ENCODE measurements at places on chromosomes 3 and 15.

DNA sequence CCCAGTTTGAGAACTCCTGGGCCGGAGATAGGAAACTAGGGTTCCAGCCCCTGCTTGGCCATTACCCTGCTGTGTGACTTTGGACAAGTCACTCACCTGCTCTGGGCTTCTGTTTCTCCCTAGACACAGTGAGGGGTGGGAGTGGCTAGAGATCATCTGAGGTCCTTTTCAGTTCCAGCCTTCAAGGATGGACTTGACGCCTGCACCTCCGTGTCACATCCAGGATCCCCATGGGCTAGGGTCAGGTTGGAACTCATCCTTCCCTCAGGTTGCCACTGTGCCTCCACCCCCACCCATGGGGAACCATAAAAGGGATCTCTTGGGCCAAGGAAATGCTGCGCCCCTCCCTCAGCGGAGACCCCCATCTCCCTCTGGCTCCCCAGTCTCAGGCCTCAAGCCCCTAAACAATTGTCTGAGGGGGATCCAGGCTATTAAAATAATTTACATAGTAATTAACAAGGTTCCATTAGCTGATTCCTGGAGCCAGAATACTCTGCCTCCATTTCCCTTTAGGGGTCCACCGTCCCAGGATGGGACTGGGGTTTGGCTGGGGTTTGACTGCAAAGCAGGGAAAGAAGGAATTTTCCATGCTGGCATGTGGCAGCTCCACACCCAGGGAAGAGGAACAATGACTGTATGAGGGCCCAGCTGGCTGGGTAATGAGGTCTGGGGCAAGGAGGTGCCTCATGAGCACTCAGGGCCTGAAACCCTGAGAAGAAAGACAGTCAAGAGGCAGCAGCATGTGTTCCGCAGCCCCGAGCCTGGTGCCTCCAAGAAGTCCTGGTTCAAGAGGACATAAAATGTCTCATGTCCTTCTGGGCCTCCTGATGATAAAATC is 177.7 kb downstream of the SMAD6 start:
- DNase-seq = no peak

DNA sequence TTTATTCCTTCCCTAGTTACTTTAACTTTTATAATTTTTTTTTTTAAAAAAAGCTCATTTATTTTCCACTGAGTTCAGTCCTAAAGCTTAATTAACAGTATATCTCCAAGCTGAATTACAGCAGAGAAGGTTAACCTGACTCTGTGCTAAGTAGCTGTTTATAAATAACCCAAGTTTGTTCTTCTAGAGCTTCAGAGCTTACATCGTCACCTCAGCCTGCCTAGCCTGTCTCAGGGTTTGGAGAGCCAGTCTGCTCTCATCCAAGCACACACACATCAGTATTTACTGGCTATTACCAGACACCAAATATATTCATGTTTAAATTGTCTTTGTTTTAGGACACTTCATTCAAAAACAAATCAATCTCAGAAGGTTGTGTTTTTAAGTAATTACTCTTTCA is 154.9 kb downstream of the CDIN1 start:
- no peak for DNase-seq

DNA sequence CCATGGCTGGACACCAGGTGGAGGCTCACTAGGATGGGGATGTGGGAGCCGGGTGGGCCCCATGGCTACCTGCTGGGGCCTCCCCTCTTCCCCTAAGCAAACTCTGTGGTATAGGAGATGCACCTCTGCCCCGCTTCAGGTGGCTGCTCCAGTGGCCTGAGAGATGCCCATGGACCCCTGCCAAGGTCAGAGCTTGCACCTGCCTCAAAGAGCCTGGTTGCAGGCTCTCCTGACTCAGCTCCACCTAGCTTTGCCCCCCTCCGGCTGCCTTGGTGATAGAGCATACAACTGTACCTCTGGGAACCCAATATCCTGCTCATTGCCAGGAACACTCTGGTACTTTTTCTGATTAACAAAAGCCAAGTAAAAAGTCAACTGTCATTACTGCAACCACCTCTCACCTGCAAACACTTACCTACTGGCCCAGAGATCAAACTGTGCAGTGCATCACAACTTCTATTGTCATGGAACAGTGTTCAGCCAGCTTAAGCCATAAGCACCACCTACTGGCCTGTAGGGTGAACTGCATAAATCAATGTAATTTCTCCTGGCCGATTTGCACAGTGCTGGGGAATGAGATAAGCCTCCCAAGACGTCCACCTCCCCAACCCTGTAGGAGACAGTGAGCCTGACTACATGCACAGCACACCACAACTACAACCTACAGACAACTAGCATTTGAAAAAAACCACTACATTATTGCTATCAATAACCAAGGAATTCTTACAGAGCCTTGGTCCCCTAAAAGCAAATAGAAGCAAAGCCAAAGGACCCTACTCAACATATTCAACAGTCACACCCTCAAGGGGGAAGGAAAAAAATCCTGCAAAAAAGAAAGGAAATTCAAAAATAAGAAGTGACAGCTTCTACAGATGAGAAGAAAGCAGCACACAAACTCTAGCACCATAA is 352.4 kb upstream of the ARHGEF26 start:
- DNase-seq = peak; percentile 61

GRCh38 chr15:70507772-70508371 is 255.5 kb downstream of the UACA start:
- DNase-seq = no peak

GRCh38 chr3:151875759-151876158 is 2.3 kb downstream of the SUCNR1 start:
- no peak for DNase-seq

DNA sequence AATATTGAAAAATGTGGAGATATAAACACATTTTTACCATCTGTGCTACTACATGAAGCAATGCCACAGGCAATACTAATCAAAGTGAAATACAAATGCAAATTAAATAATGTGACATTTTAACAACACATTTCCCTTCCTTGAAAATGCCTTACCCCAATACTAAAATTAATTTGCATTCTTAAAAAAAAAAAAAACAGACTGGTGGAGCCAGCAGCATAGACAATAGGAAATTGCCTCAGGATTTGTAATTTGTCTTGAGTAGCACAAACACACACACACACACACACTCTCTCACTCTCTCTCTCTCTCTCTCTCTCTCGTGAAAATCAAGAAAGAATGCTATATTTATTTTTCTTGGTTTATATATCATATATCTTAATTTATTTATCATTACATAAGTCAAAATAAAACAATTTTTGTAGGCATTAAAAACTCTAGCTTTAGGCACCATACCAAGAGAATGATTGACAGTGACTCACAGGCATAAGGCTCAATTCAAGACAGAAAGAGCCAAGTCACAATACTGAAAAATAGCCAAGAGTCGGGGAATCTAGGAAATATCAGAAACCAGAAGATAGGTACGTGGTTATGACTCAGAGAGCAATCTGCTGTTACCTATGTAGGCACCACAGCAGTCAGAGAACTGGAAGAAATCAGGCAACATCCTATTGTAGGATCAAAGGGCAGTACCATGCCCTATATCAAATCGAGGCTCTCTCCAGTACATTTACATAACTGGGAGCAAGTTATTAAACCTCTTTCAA is 23.0 kb downstream of the SUCNR1 start:
- no peak for DNase-seq

DNA sequence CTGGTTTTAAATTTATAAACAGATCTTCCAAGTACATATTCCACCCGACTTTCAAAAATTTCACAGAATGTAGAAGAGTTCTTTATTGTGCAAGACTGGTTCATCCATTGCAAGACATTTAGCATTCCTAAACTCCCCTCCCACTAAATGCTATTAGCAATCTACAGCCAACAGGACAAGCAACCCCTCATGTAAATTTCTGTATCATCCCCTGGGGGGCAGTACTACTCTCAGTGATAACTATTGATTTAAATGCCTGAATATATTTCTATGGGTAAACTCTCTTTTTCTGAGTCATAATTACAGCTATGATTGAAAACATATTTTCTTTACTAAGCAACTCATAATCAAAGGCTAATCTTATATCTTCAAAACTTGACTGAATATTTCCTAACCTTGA is 10.7 kb upstream of the SLC15A2 start:
- DNase-seq = peak; percentile 32

- DNase-seq = no peak
These were observed 67.8 kb downstream of the LINGO1 start for GRCh38 chr15:77564938-77565337.

DNA sequence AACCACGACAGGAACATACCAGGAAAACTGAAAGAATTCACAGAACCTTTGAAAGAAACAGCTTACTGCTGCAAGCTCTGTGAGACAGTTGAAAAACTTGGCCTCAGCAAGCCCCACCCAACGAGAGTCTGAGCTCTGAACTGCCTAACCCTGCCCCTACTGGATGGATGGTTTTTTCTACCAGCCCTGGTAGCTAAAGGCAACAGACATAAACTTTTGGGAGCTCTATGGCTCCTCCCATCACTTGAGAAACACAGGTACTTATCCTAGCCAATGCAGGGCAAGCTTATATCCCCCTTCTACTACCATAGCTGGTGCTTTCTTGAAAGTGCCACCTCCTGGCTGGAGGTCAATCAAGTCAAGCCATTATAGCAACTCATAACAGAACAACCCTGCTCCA is 471.8 kb downstream of the GRM7 start:
- DNase-seq = no peak

GRCh38 chr3:160806094-160806493 is 50.1 kb downstream of the PPM1L start:
- DNase-seq = no peak
